Glutamatergic neuron (in vitro differentiated cells): ENCODE measurements at places on chromosomes 12 and 14.

DNA sequence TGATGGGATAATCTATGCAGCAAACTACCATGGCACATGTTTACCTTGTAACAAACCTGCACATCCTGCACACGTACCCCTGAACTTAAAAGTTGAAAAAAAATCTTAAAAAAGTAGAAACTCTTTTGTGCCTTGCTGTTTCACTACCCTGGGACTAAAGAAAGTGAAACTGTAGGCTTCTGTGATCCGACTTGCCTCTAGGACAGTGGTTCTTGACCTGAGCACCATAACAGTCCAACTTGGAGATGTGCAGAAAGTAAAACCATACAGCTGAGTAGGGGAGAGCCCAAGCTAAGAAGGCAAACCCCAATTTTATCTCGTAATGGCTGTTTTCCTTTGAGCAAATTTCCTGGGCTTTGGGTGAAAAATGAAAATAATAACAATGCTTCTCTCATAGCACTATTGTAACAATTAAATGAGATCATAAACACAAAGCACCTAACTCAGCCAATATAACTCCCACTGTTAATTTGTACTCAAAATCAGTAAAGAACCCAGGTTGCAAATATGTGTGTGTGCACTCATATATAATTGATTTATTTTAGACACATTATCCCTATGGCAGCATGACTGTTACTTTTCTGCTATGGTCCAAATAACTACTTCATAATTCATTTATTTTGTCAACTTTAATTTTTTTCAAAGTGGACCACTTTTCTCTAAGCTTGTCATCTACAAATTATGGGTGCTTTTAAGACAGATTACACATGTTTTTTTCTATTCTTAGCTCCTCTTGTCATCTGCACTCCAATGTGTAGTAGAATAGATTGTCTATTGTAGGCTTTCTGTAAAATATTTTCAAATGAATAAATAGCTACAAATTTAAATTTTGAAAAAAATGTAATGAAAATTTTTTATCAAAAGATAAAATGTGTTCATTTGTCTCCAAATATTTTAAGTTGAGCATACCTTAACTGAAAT lies 334.9 kb downstream of the BTG1 start:
- DNase-seq, result no peak

GRCh38 chr14:105904379-105904778 lies 378.0 kb downstream of the TMEM121 start:
- no peak for DNase-seq

DNA sequence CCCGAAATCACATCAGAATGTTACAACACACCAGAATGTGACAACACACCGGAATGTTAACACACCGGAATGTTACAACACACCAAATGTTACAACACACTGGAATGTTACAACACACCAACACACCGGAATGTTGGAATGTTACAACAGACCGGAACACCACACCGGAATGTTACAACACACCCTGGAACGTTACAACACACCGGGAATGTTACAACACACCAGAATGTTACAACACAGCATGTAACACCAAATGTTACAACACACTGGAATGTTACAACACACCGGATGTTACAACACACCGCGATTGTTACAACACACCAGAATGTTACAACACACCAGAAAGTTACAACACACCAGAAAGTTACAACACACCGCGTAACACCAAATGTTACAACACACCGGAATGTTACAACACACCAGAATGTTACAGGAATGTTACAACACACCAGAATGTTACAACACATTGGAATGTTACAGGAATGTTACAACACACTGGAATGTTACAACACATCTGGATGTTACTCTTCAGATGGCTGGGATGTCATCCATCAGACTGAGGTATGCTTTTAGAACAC lies 21.1 kb downstream of the CHFR start:
- no peak for DNase-seq

DNA sequence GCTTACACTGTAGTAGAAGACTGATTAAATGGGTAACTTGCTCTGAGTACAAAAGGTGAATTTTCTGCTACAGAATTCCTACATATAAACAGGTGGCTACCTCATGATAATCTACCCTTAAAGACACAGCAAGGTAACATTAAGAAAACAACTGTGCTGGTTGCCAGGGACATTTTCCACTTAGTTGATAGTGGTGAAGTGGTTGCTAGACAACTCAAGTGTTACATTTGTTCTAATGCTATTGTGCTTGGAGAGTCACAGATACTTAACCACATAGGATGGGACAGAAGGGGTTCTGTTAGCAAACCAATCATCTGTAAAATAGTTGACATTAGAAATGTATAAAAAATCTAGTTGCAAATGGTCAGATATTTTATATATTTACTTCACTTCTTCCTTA lies 870.3 kb upstream of the SEL1L start:
- no peak for DNase-seq

GRCh38 chr12:108856428-108857157 lies 790 bp downstream of the SSH1 start:
- DNase-seq, result peak; percentile 40

- no peak for DNase-seq
These were observed 1.5 kb upstream of the HCAR1 start for GRCh38 chr12:122732170-122732569.

DNA sequence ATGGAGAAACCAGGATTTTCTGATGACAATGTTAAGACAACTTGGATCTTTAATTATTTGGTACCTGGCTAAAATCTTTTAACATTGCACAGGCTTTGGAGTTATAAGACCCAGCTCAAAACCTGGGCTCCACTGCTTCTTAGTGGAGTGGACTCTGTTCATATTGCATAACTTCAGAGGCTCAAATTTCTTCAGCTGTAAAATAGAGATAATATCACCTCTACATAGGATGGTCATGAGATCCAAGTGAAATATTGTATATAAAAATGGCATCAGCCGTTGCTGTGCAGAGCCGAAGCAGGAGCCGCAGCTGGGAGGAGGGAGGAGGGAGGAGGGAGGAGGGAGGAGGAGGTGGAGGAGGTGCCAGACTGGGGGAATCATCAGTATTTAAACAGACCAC lies 10.5 kb downstream of the NPC2 start:
- no peak for DNase-seq
